ENCODE measurements at places on chromosomes 7 and 10.
A peak's percentile ranks its signal among the peaks of the same experiment; 100 is the strongest.

DNA sequence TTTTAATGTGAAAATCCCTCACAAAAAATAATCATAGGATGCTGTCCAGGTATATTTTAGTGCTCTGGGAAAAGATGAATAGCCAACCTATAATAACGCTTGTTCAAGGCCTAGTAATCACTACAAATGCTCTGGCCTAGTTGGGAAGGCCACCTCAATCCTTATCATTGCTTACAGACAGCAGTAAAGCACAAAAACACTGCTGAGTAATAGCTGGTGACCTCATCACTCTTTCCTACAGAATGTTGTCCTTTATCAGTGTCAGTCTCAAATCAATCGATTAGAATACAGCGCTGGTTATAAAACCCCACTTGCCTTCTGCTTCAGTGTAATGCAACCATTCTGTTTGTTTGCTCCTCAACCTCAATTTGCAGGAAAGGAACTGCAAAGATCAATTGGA lies 72.6 kb upstream of the STEAP1 start:
- no peak for DNase-seq

GRCh38 chr7:106010331-106010730 lies 47.3 kb downstream of the CDHR3 start:
- no peak for DNase-seq

DNA sequence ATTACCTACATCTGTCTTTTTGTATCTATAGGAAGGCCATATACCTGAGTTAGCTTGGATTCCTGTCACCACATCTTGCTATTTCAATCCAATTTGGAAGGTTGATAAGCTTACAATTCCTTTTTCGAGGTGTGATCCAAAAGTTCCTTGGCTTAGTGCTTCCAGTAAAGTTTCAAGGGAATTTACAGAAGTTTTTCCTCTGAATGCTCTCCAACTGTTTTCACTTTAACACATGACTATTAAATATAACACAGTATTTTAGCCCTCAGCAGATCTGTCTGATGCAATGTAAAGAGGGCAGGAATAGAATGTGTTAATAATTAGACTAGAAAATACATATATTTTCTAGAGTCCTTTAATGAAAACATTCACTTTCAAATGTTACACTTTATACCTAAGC lies 171.4 kb downstream of the DKK1 start:
- no peak for DNase-seq

GRCh38 chr10:103610083-103610472 lies 116.6 kb downstream of the NEURL1 start:
- no peak for DNase-seq

GRCh38 chr7:151320263-151320845 lies 21.3 kb upstream of the NUB1 start:
- no peak for DNase-seq

DNA sequence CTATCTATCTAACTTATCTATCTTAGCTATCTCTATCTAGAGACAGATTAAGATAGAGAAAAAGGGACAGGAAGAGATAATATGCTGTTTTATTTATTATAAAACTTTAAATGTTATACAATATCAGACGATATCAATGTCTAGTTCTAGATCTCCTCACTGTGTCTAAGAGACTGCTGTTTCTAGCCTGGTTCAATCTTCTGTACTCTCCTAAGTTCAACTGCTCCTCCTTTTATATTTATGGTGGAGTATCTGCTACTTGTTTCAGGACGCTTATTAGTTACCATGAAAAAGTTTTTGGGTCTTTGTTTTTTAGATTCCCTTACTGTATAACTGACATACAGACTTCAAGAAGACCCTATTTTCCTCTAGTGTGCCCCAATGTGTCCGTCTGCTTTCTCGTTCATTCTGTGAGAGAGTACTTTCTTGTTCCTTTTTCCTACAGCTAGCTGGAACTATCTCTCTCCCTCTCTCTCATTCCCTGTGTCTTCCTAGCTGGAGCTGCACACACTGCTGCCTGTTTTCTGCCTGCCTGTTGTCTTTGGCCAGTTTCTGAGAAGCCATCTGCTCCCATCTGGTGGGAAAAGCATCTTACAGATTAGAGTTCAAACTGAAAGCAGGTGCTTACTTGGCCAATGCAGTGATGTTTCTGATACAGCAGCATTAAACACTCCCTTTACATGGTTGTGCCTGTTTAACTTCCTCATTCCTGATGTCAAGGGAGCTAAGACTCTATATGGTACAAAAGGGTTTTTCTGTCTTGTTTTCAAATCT lies 49.4 kb upstream of the ARL4A start:
- DNase-seq: peak; percentile 94

DNA sequence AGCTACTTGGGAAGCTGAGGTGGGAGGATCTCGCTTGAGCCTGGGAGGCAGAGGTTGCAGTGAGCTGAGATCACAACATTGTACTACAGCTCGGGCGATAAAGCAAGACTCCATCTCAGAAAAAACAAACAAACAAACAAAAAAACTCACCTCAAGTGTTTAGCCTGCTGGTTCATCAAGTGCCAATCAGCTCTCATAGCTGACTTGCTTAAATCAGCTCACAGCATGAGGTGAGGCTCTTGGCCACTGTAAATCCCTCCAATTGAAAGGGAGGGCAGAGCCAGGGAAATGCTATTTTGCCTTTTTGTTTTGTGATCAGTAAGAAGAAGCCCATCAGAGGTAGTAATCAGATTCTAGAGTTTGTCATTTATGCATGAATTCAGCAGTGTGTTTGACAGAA lies 112.3 kb downstream of the RAB11FIP2 start:
- no peak for DNase-seq

DNA sequence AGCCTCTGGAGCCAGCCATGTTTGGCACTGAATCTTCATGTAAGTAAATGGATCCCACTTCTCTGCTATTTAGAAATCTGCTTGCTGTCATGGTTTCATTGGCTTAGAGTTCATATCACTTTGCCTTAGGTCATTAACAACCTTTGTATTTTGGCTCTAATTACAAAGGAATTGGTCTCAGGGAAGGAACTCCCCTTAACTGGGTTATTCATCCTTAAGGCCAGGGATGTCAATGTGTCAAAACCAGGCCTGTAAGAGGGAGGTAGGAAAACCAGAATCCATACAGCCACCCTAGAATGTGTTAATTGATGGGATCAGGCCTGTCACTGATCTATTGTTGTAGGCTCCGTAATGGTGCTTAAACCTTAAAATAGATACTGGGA lies 67.3 kb downstream of the ST7 start:
- DNase-seq: no peak
